Osteoblast (primary cell): ENCODE measurements at places on chromosomes 2 and 18.

DNA sequence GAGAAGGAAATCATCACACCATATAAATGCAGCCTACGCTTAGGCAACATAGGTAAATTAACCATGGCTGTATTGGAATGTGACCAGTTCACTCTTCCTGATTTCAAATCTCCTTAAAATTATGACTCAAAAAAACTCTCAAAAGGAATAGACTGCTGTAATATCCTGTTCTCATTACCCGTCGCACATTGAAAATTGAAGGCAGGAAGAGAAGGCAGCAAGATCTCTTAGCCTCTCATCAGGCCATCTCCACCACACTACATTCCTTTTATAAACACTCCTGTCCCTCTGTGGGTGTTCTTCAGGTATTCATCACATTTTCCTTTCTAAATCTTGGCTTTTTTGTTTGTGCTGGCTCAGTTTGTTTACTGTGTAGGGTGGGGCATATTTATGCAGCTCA lies 83.2 kb downstream of the PPP1R1C start:
- no peak for DNase-seq

- no peak for DNase-seq
Measured at GRCh38 chr2:100876231-100876860, 56.4 kb downstream of the NPAS2 start.

GRCh38 chr2:46487667-46488335 lies 8.4 kb downstream of the TMEM247 start:
- DNase-seq, result peak; percentile 94

DNA sequence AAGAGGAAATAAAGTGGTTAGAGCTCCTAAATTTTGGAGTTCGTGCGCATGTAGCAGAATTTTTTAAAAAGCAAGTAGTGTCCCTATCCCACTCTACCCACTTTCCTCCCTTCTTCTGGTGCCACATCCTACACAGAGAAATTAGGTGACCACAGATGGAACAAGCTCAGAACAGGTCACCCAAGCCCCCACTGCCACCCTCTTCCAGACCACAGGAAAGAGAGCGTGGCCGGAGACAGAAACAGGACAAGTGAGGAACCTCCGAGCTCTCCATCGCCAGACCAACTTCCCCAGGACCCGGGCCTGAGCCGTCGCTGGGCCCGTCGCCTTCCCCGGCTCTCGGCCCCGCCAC lies 433 bp downstream of the NPC1 start:
- DNase-seq, result peak; percentile 71

DNA sequence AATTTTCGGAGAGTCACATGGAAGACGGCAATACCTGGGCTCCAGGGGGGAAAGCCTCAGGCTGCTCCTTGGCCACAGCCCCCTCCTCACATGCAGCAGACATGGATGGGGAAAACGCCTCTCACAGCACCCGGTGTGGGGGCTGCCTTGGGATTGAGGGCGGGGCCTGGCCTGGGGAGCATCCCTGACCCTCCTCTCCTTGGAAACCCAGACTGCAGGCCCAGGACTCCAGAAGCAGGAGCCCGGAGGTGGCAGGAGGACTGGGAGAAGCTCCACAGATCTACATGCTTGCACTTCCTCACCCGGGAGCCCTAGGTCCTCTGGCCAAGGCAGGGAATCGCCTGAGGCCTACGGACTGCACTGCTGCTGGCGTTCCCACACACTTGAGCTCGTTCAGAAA lies 12.1 kb upstream of the HES6 start:
- DNase-seq, result no peak

- DNase-seq, result no peak
Measured at GRCh38 chr2:178306352-178307073, 112.2 kb downstream of the OSBPL6 start.

DNA sequence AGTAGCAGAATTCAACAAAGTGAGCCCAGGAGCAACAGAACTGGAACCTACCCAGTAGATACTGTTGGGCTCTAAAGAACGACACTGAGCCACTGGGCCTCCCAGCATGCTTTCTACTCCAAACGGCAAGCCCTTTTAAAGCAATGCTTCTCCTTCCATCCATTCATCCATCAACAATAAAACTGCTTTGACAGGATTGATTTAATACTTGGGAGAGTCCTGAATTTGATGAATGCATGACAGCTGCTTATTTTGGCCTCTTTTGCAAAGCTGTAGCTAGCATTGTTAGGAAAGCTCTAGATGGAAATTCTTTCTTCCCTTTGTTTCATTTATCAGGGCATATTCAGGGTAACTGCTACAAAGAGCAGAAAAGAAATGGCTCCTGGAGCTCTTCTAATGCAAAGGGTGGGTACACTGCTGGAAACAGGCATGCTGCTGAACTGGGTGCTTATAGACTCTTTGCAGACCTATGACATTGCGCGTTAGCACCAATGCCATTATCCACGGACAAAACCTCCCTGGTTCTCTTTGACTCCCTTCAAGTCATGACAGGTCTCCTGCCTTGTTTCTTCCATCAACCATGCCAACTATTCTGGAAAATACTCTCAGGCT lies 138.4 kb upstream of the HNRNPA3 start:
- no peak for DNase-seq

- DNase-seq, result peak; percentile 96
Measured at GRCh38 chr2:240568678-240569522, 616 bp downstream of the RNPEPL1 start.

DNA sequence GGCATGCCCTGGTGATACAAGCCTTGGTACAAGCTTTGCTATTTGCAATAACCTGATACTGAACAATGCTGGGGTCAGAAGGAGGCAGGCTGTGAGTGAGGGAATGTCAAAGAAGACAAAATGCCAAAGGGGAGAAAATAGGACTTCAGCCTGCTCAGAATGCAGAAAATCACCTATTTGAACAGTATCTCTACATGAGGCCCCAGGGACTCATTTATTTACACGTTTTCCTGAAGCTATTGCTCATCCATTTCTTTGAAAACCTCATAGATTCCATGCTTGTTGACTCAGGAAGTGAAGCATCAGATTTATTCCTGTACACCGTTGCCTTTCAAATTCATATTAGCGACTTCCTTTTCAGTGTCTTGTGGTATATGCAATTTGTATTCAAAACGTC lies 69.4 kb upstream of the CBLN2 start:
- no peak for DNase-seq

GRCh38 chr2:187986390-187987105 lies 305.1 kb upstream of the GULP1 start:
- DNase-seq, result peak; percentile 78

- DNase-seq, result peak; percentile 53
Measured at GRCh38 chr2:188293601-188294351, 2.1 kb downstream of the GULP1 start.

GRCh38 chr2:113058998-113059960 lies at the start of gene IL36RN:
IL36RN (plus strand) TSS chr2:113059198; CDS start chr2:113059439, 241 bp downstream.
- no peak for DNase-seq

- DNase-seq, result no peak
Measured at GRCh38 chr2:776038-776437, 98.8 kb upstream of the TMEM18 start.

GRCh38 chr2:37906131-37906530 lies 19.0 kb upstream of the RMDN2 start:
- DNase-seq, result no peak

DNA sequence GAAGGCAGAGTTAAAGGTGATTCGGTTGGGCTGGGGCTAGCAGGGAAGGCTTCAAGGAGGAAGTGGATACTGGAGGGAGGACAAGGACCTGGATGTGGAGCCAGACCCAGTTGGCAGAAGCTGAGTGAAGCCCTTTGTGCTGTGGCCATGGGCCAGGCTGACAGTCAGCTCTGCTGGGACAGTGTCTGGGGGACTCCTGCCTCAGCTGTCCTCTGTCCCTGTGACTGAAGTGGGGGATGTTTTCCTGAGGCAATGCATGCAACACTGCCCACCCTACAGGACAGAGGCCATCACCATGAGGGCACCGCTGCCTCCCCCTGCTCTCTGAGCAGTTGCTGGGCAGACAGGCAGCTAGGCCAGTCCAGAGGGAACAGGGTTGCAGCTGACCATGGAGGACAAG lies 40.0 kb downstream of the ST8SIA5 start:
- DNase-seq, result no peak

GRCh38 chr2:74414881-74415761 lies 6.3 kb downstream of the C2orf81 start:
- peak; percentile 93 for DNase-seq

GRCh38 chr2:130334026-130334425 lies 8.7 kb upstream of the IMP4 start:
- DNase-seq, result no peak

DNA sequence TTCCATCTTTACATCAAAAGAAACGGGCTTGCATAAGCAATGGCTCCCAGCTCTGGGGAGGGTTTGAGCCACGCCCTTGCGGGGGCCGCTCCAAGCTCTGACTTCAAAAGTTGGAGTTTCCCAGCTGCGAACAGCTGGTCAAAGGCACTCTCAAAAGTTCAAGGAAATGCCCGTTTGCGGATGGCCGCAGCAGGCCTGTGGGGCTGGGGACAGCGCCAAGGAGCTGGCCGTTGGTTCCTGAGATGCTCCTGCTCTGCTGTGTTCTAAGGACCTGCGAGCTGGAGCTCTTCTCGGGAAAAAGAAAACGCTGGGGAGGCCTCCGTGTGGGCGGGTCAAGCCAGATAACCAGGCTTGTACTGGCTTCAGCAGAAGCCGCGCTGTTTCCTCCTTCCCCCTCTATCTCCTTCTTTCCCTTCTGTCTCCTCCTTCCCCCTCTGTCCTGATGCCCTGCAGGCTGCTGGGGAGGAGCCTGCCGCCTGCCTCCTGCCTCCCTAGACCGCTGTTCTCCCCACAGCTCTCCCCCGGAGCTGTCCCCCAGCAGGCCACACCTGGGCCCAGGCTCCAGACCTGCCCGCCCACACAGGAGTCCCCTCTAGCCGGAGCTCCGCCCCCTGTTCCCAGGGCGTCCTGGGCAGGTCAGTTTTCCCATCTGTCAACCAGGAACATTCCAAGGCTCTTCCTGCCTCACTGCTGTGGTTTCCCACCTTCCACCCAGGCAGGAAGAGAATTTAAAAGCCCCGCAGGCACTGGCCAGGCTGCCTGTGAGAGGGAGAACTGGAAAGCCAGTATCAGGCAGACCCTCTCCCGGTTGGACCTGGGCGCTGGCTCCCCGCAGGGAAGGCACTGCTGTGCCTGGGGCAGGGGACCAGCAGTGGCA lies 14.1 kb downstream of the KLF11 start:
- peak; percentile 96 for DNase-seq

- DNase-seq, result no peak
Measured at GRCh38 chr2:211879323-211879722, 659.3 kb downstream of the ERBB4 start.

GRCh38 chr2:106057206-106057605 lies 136.9 kb downstream of the UXS1 start:
- DNase-seq, result no peak

DNA sequence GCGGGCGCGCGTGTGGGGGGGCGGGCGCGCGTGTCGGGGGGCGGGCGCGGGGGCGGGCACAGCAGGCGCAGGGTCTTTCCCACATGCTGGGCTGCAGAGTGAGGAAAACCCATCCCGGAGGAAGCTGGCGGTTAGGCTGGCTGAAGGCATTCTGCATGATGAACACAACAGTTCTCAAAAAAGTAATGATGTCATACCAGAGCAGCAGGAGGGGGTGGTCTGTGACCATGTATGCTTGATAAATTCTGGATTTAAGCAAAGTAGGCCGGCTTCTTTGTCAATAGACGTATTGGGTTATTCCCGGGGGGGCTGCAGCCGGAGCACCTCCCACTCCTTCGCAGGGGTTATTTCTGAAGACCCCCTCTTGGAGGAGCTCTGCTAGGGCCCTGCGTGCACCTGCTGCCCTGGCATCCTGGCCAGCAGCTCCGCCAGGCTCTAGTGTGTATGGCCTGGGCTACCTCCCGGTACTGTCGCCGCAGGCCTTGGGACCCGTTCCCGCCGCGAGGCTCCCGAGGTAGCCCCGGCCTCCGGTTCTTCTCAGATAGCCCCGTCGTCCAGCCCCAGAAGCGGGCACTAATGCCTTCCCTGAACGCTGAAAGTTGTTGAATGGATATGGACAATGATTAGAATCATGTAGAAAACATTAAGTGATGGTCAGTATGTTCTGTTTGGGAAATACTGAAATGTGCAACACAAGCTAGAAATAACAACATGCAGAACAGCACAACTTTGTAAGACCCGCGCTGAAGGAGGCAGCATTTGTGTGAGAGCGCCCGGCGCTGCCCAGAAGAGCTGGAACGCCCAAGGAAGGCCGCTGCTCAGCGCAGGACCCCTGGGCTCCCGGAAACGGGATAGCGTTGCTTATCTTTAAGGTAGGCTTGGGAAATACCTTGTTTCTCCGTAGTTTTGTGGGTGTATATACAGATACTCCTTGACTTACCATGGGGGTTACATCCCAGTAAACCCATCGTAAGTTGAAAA lies 101.4 kb upstream of the RAB6C start:
- DNase-seq, result peak; percentile 95

DNA sequence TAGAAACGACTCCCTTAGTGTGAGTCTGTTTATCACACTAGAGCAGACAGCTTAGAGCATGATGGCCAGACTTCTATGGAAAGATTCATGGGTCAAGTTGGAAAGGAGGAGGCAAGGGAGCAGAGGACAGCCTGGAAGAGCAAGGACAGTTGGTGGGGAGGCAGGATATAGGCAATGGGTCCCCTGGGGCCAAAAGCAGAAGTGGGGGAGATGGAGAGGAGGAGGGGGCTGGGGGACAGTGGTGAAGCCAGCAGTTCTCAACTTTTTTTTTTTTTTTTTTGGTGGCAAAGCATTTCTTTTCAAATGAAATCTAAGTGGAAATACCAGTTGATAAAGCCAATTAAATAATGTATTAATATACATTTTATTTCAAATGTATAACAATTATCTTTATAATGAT lies 197.9 kb downstream of the HRH4 start:
- no peak for DNase-seq

- no peak for DNase-seq
Measured at GRCh38 chr2:37645836-37646235, 25.6 kb downstream of the CDC42EP3 start.

DNA sequence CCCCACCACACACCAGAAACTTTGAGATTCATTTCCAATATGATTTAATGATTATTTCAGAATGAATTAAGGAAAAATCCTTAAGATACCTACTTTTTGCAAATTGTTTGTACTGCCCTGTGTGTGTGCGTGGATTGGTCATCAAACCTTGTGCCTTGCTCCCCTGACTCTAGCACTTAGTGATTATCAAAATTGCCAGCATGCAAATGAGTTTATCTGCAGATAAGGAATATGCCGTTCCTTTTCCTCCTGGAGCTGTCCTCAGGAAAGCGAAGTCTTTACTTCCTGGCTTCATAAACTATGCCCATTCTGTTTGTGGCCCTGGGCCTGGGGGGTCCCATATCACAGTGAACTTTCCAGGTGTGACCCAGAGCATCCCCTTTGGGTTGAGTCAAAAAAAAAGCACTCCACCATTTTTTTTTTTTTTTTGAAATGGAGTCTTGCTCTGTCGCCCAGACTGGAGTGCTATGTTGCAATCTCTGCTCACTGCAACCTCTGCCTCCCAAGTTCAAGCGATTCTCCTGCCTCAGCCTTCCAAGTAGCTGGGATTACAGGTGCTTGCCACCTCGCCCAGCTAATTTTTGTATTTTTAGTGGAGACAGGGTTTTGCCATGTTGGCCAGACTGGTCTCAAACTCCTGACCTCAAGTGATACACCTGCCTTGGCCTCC lies 11.4 kb downstream of the CHMP1B start:
- DNase-seq, result no peak
